ENCODE measurements at places on chromosomes 1 and 21.

DNA sequence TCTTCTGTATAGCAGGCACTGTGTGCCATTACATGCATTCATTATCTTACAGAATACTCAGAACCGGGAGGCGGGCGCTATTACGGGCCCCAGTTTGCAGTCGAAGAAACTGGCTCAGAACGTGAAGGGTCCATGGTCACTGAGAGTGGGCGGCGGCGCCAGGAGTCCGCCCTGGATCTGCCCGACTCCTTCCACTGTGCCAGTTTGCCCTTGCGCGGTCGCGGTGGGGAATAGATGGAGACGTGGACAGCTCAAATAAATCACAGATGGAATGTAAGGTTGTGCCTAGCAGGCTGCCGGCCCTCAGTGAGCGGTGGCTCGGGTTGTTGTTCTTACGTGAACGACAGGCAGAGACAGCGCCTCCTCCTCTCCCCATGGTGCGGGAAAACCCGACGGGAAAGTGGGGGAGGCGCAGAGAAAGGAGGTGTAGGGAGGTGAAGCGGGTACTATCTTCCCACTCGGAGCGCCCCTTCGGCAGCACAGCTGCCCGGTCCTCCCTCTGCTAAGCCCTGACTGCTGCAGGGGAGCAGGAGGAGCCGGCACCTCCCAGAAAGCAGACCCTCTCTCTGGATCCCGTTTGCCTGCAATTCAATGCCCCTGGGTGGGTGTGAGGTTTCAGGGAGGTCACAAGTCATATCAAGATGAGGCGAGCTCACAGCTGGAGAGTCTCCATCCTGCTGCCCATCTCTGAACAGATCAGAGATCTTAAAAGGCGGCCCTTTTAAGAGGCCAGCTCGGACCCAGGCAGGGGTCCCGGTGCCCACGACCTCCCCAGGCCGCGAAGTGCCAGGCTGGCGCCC lies 1.1 kb downstream of the COL9A2 start:
- no peak for DNase-seq

GRCh38 chr21:17391811-17392340 lies 121.0 kb upstream of the CXADR start:
- no peak for DNase-seq

DNA sequence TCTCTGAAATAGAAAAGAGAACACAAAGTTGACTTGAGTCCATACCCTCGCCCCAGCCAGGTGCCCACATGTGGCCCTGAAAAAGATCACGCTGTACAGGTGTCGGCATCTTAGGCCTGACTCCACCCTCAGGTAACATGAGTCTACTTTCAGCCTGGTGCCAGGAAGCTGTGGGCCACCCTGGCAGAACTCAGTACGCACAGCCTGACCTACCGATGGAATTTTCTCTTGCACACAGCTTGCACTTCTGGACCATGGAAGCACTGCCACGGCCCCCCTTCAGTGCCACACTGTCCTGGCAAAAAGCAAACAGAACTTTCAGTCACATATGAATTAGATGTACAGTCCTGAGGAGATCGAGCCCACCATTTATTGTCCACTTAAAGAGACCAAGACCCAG lies 2.2 kb downstream of the CZIB start:
- DNase-seq, result no peak

GRCh38 chr1:41773144-41773591 lies 145.6 kb downstream of the HIVEP3 start:
- DNase-seq, result no peak

- no peak for DNase-seq
These were observed 7.6 kb downstream of the DHRS3 start for GRCh38 chr1:12610305-12610935.

DNA sequence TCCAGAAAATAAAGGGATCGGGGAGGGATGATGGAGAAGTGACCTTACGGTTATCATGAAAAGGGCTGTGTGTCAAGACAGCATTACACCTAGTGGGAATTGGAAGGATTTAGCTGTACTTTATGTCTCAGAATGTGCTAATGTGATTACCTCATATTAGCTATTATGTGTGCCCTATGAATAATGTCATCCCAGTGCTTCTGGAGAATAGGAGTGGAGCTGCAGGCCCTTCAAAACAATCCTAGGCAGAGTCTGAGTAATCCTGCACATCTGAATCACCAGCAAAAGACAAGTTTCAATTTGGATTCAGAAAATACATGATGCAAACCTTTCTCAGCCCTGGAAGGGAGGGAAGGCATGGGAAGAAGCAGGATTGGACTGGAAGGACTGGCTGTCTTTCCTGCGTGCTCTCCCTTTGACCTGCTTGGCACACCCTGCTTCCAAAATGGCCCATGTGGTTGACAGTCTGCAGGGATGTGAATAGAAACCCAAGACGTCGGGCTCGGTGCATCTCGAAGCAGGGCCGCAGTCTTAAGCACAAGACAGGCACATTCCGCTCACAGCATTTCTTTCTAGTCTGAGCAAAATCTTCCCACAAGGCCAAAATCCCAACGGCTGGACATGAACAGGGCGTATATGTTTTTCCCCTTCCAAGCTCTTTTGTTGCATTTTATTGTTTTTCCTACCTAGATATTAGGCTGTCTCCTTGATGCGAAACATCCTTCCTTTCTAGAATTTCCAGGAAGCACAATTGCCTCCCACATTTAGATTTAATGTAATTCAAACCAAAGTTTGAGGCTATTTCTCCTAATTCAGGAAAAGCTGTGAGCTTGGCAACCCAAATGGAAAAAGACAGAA lies 54.3 kb upstream of the TARBP1 start:
- no peak for DNase-seq

DNA sequence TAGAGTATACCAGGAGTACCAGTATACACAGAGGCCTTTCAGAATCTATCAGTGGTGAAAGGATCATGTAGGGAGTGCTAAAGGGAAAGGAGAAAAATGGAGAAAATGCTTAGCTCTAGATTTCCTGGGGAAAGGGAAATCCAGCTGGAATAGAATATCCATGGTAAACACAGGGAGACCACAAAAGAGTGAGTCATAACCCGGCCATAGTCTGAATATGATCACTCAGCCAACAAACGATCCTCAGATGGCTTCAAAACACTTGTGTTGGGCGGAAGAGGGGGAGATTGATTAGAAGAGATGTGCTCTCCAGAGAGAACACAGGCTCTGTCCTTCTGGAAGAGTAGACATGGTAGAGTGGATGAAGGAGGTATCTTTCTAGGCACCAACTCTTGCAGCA lies 180.6 kb downstream of the PAPPA2 start:
- no peak for DNase-seq

GRCh38 chr1:96559181-96559580 lies 162.4 kb upstream of the PTBP2 start:
- DNase-seq, result no peak

- peak; percentile 82 for DNase-seq
These were observed 114.7 kb upstream of the IRF2BP2 start for GRCh38 chr1:234724516-234725176.

GRCh38 chr21:25039461-25040380 lies 567.6 kb downstream of the MRPL39 start:
- DNase-seq, result no peak

- no peak for DNase-seq
These were observed 56.6 kb downstream of the ADSS2 start for GRCh38 chr1:244394826-244395765.

GRCh38 chr1:58964880-58965279 lies 181.0 kb upstream of the JUN start:
- no peak for DNase-seq

DNA sequence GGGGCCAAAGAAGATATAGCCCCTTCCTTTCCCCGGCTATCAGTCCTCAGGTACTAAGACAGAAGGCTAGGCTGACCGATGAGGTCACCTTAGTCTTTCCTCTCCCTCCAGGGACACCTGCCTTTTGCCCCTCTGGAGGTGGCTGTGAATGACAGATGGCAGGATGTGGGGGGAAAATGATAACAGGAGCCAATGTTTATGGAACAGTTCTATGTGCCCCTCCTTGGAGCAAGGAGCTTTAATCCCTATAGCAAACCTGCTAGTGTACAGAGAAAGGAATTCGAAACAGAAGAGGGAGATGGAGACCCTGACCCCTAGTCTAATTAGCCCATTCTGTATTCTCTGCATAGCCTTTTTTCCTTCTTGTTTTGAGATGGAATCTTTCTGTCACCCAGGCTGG lies 28.1 kb downstream of the SERINC2 start:
- DNase-seq, result no peak

DNA sequence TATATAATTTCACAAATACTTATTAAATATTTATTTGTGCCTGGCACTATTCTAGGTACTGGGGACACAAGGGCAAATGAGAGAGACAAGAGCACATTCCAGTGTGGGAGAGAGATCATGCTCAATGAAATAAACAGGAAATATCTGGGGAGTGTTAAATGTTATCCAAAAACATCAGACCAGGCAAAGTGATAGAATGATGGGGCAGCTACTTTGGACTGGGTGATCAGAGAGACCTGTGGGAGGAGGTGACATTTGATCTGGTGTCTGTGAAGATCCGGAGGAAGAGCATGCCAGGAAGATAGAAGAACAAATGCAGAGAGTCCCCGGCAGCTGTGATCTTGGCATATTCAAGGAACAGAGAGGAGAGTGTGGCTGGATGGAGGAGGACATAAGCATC lies 27.5 kb upstream of the GNG12 start:
- DNase-seq, result no peak

DNA sequence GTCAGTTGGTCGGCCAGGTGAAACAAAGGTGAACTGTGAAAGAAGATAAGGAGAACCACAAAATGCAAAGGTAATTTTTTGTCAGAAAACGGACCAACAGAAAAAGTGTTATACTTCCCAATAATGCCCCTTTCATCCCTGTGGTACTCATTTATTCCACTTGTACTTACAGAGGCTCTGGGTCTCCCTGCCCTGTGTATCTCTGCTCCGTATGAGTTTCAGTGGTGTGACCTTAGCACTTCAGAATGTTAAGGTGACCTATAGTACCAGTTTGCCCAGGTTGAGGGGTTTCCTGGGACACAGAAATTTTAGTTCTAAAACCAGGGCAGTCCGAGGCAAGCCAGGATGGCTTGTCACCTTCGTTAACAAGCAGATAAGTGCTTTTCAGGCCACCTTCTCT lies 254.8 kb downstream of the OLFM3 start:
- no peak for DNase-seq

DNA sequence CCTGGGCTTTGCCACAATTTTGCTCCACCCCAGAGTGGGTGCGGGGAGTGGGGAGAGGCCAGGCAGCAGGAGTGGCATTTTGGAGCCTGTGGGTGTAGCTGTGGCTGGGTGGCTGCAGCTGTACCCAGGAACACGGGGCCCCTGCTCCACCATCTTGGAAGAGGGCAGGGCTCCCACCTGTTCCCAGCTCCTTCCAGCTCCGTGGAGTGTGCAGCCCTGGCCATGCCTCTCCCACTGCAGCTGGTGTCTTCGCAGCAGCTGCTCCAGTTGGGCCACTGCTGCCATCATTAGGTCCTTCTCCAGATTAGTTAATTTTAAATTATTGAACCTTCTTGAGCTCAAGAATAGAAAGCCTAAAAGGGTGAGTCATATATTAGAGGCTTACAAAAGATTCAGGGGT lies 17.6 kb downstream of the FAM20B start:
- DNase-seq, result no peak

DNA sequence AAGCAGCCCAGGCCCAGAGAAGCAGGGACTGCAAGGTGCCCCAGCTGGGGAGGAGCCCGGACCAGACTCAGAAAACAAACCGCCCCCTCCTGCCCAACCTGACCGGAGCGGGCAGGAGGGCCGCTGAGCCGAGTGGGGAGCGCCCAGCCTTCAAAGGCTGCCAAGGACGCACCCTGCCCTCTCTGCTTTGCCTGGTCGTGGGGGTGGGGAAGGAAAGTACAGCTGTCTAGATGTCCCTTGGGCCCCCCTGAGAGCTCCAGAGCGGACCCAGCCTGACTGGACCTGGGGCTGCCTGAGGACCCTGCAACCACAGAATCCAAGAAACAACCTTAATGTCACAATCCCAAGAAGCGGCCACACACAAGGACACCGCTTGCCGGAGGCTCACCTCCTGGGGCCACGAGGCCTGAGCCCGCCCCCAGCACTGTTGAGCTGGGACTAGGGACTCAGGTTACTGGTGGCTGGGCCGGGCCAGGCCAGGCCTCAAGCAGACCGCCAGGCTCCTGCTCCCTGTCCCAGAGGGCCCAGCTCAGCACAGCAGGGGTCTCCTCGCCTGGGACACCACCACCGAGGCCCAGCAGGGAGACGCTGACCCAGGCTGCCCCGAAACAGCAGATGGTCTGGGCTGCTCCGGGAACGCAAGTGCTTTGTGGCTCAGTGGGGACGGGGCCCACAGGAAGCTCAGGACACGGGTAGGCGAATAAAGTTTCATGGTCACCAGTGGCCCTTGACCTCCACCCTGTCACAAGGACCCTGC lies 1.4 kb downstream of the DVL1 start:
- no peak for DNase-seq

DNA sequence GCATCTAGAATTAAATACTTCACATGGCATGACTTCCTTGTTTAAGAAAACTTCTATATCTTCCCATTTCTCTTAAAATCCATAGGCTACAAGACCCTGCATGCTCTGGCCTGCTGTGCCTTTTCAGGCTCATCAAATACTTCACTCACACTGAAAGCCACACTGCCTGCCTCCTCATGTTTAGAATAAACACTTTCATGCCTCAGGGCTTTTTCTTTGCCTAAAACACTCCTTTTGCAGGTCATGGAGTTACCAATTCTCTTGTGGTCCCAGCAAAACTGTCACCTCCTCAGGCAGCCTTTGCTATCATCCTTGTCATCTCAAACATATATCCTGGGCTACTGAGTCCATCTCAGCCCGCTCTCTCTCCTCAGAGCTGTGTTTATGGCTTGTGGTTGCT lies 5.5 kb downstream of the SGIP1 start:
- no peak for DNase-seq

- no peak for DNase-seq
These were observed 9.8 kb downstream of the RAP1GAP start for GRCh38 chr1:21659099-21659923.

DNA sequence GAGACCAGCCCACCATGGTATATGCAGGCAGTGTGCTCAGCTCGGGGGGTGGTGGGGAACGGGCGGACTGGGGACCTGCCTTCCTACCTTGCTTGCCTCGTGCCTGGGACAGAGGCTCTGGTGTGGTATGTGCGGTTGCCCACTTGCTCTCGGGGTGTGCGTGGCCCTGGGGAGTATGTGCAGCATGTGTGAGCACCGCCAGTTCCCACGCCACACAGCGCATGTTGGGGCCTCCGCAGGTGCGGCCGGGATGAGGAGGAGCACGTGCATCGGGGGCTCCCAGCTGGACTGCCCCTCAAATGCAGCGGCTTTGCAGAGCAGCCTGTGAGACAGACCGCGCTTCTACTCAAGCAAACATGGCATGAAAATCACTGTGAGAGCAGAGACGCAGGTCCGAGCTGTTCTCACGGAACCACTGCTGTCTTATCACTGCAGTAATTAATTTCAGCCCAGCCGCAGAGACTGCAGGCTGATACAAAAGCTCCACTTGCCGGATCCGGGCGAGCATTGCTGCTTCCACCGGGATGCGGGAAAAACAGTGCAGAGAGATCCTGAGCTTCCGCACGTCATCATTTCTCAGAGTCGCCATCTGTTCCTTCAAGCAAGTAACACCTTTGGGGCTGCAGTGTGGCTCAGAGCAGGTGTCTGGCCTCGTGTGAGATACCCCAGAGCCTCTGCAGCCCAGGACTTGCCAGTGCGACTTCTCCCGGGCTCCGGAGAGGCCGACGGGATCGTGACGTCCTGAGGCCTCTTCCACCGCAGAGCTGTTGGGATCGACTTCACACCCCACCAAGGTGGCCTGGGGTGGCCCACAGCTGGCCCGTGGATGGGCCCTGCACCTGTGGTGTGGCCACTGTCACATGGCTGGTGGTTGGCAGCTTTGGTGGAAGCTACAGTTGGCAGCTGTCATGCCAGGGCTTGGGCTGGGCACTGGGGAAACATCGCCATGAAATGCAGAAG lies 92.6 kb upstream of the ACTRT2 start:
- DNase-seq, result peak; percentile 1

Data from cerebellar nuclear complex (tissue), 1 donor.